ENCODE measurements at places on chromosomes 5 and 9.
A peak's percentile ranks its signal among the peaks of the same experiment; 100 is the strongest.

DNA sequence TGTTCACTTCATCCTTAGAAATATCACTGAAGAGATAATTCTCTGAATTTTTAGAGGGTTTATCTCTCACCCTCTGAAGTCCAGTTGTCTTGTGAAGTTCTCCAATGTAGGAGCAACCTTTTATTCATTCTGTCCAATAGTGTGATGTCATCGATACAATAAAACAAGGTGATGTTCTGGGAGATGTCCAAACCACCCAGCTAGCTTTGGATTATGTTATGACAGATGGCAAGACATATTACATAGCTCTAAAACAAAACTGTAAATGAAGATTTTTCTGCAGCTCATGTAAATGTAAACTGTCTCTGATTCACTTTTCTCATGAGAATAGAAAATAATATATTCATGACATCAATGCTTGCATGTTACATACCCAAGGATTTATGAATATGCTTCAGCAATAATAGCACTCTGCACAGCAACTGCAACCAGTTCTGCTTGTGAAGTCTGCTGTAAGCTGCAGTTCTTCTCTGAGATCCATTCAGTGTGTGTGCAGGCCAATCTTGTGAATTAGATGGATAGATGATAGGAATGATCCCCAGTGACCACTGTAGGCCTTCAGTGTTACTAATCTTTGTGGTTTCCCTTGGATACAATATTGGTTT lies 172.6 kb upstream of the CDH12 start:
- DNase-seq = no peak

- DNase-seq = no peak
These were observed 151.5 kb downstream of the BNC2 start for GRCh38 chr9:16718952-16719351.

GRCh38 chr5:134647750-134648424 lies 698 bp upstream of the SEC24A start:
- DNase-seq = peak; percentile 36

DNA sequence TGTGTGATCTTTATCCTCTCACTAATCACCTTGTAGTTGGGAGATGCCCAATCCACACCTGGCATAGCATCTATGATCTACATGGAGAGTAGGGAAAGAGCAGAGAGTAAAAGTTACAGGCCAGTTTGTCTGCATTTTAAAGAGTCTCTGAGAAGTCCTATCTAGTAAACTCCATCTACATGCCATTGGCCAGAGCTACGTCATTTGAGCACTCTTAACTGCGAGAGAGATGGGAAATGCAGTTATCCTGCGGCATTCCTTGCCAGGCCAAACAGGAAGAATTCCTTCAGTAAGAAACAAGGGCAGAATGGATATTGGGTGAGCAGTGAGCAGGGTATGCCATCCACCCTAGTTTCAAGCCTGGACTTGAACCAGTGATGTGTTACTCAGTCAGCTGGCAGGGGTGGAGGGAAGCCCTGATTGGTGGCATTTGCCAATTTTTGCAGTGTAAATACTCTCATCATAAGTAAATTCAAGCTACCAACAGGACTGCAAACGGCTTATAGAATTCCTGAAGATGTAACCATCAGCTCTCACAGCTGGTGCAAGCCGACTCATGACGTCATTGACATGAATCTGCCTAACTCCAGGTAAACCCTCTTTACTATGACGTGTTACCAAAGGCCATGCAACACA lies 156.8 kb upstream of the MSX2 start:
- DNase-seq = no peak

GRCh38 chr9:136881691-136882108 lies 4.6 kb upstream of the TRAF2 start:
- peak; percentile 79 for DNase-seq

DNA sequence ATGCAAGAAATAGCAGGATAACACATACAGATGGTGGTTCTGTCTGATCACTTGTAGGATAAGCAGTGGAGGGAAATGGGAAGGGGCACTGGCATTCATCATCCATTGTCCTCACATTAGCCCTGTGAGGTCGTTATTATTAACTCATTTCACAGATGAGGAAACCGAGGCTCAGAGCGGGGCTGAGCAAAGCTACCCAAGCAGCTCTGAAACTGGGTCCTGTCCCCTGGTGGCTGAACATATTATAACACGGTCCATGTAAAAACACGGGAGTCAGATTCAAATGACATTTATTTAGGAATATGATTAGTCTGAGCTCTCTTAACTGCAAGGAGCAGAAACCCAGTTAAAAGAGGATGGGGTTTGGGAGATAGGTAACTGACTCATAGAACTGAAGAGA lies 43.1 kb downstream of the HRH2 start:
- no peak for DNase-seq

DNA sequence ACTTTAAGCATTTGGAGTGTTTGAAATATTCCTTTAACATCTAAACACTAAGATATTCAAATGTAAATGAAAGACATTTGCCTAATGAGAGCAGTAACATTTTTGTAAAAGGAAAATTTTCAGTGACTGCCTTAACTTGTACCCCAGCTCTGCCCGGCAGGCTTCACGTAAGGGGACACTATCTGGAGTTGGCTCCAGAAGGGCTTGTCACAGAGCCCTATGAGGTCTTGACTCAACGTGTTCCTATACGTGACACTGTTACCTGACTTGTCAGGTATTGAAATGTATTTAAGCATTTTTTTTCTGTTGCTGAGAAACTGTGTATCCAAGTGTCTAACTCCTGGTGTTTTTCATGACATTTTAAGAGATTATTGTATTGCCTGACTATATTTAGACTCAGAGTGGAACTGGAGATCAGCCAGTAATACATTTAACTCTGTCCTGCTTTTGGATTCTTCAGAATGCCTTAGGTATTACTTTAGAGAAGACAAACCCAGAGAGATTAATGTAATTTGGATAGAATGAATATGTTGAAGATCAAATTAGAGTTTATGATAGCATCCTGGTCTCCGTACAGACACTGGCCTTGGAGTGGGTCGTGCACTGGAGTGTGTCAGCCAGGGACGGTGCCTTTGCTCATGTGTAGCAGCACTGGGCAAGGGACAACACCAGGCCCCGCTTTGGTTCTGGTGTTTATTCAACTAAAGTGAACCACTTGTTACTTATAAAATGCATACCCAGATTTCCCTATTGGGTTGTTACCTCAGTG lies 34.6 kb upstream of the PHF2 start:
- DNase-seq = no peak

- no peak for DNase-seq
These were observed 5.4 kb upstream of the HMHB1 start for GRCh38 chr5:143806579-143806978.

DNA sequence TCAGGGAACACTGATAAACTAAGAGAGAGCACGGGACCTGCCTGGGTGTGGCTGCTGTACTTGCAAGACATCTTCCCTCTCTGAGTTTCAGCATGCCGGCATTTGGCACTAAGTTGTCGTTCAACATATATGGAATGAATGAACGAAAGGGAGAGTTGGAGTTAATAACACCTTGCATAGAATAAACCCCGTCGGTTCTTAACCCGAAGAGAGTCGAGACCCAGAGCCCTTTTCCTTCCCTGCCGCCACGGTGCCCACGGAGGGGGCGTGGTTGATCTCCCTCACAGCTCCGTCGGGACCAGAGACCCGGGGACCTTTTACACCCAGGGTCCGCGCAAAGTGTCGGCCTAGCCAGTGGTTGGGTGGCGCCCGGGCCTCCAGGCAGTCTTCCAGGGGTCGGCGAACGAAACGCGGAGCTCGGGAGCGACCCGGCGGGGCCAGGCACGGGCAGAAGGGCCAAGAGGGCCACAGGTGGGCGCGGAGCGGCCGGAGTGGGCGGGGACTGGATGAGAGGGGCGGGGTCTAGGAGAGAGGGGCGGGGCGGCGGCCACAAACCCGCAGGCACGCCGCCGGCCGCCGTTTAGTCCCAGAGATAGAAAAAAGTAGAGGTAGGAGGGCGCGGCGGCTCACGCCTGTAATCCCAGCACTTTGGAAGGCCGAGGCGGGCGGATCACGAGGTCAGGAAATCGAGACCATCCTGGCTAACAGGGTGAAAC lies 735 bp upstream of the RPL26L1 start:
- peak; percentile 67 for DNase-seq

GRCh38 chr5:114174131-114174530 lies 187.7 kb upstream of the KCNN2 start:
- no peak for DNase-seq

GRCh38 chr5:41763574-41763973 lies 106.7 kb downstream of the OXCT1 start:
- no peak for DNase-seq

- no peak for DNase-seq
These were observed 169.0 kb downstream of the CDH6 start for GRCh38 chr5:31362529-31362900.

GRCh38 chr9:107397076-107398044 lies 92.2 kb downstream of the KLF4 start:
- no peak for DNase-seq

DNA sequence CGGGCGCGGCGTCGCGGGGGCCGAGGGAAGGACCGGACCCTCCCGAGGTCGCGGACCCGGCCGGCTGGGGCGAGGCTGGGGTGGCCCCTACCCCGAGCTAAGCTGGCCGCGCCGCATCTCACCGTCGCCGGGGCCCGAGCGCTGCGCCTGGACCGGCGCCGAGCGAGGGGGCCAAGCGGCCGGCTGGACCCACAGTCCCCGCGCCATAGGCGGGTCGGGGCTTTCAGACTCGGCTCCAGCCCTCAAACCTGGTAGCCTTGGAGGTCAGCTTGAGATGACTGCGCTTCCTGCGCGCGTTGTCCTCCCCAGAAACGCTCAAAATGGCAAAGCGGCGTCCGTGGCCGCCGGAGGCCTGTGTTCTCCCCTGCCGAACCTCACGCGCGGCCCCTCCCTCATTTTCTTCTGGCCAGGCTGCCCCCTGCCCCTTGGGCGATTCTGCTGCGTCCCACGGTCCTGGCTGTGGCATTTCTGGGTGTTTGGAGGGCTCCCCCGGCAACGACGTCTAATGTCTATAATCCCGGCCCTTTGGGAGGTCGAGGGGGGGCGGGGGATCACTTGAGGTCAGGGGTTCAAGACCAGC lies 8.7 kb upstream of the GRIN1 start:
- no peak for DNase-seq

DNA sequence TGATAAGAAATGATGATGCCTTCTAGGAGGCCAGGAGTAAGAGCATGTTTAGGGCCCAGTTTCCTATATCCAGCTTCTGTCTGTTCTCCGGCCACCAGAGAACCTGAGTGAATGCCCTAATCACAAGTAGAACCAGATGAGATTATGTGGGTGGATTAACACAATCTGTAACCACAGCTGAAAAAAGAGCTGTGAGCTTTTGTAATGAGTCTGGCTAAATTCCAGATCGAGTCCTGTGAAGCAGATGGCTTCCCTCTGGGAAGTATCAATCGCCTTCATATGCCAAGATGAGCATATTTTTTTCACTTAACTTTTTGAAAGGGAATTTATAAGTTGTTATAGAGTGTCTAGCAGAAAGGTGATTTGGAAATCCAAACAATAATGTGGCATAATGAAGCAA lies 99.8 kb downstream of the NNT start:
- DNase-seq = no peak

GRCh38 chr9:6917162-6917561 lies 159.4 kb downstream of the KDM4C start:
- DNase-seq = no peak

DNA sequence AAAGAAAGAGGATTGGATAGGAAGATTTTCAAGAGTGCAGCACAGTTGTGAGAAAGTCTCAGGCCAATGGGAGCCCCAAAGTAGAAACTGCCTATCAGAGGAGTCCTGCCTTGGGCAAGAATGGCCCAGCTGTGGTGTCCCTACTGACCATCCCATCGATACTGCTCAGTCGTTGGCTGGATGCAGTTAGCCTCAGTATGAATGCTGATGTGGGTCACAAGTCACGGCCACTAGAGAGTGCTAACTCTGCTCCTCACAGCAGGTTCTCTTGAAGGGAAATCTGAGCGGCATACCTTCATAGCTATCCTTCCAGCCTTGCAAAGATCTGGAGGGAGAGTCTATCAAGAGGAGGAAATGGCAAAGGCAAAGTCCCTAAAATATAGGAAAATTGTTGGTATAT lies 11.6 kb upstream of the CETN3 start:
- DNase-seq = no peak

- DNase-seq = no peak
These were observed 8.1 kb downstream of the SPRY4 start for GRCh38 chr5:142316681-142317080.

- no peak for DNase-seq
These were observed 951.1 kb upstream of the NUDT12 start for GRCh38 chr5:104513640-104514072.

- peak; percentile 29 for DNase-seq
These were observed 164.0 kb downstream of the TTC39B start for GRCh38 chr9:15142878-15143534.

DNA sequence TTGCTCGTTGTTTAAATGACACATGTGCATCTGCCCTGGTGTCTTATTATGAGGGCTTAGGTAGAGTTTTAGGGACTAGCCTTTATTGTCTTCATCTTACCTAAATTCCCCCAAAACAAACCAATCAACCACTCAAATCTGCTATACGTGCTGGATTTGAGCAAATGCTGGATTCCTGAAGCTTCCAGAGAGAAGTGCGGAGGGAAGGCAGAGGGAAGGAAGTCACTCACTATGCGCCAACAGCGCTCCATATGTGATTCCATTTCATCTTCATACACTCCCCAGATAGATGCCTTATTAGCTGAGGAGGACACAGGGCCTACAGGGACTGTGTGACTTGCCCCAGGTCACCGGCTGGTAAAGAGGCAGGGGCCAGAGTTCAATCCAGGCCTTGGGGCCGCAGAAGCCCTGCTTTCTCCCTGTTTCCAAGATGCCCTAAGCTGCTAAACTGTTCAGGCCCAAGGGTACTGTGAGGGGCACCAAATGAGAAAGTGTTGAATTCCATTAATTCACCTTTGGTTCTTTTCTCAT lies 63.5 kb downstream of the OTULIN start:
- DNase-seq = no peak

GRCh38 chr5:52682492-52682891 lies 105.2 kb upstream of the ITGA1 start:
- no peak for DNase-seq

GRCh38 chr5:11062397-11062796 lies 301.4 kb upstream of the DAP start:
- no peak for DNase-seq

DNA sequence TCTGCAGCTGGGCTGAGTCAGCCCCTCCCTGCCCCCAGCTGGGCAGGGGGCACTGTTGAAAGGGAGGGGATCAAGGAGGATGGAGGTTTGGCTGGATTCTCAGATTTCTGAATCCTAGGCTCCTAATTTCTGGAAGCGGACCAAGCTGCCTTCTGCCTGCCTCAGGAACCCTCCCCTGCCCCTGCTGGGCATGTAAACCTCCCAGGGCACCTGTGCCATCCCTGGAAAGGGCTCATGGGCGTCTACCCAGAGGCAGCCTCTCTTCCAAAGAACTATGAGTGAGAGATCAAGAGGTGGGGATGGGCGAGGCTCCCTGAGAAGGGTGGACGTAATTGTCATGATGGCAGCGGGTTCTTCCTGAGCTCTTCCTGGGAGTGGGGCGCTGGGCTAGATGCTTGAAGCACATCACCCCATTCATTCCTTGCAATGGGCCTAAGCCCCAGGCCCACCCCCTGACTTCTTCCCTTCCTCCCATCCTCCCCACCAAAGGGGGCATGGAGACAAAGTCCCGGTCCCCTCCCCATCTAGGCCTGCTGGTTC lies 21.6 kb downstream of the CSF1R start:
- no peak for DNase-seq

GRCh38 chr9:105178076-105178475 lies 66.4 kb upstream of the SLC44A1 start:
- no peak for DNase-seq

Data from activated CD8-positive, alpha-beta T cell treated with anti-CD3 and anti-CD28 coated beads, Interleukin-2, amount 10 ng/mL, durations not matched to agents 7 days and 5 days (primary cell).